ENCODE measurements at places on chromosomes 11 and 22.

- DNase-seq, result no peak
Measured at GRCh38 chr11:37456746-37457145, 858.7 kb upstream of the RAG2 start.

DNA sequence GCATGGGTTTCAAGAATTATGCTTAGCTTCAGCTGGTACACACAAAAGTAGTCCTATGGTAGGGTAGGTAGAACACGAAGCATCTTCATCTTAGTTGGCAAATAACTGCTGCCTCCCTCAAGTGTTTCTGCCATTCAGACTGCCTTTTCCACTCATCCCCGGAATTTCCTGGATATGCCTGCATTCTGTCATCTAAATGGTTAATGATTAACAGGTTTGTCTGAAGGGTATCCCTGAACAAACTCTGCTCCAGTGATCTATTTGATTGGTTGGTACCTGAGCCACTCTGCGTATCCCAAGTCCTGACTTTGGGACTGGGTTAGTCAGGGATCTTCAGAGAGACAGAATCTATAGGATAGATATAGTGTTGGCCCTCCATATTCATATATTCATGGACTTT is 272.3 kb upstream of the RAG2 start:
- no peak for DNase-seq

DNA sequence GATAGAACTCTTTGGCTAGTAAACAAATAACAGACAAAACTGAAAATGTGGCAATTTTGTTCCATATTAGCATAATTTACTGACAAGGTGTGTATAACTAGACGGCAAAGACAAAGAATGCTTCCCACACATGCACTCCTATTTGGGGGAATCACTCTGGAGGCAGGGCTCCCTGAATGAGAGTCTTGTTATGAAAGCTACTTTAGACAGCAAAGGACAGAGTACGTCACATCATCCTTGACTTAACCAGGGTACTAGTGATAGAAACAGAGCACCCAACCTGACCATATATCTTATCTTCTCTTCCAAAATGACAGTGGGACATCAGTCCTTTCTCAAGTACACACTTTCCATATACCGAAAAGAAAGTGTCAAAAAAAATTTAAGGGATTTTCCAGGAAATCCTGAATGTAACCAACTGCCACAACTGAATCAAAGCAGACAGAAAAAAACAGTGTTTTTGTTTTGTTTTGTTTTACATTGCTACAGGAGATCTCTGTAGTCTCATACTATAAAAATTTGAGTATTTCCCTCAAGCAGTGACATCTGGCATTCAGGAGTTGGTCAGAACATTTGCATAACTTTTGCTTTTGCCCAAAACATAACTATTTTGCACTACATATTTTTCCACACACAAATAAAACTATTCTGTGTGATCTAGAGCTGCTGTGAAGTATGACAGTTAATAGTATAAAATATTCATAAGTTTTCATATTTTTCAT is 98.9 kb downstream of the ARHGAP20 start:
- no peak for DNase-seq

DNA sequence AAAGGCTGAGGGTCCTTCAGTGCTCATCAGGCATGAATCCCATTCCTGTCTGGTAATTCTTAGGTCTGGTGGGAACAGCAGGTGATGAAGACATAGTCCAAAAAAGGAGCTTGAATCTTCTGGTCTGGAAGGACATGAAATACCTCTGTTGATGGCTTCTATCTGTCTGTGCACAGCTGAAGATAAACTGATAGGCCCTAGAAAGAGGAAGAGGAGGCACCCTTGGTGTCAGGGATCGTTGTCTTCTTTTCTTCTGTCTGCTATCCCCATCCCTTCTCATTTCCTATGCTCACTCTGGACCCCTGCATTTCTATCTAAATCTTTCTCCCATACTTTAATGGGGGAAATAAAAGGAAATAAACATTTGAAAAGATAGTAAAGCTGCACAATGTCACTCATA is 9.4 kb downstream of the AGBL2 start:
- no peak for DNase-seq

DNA sequence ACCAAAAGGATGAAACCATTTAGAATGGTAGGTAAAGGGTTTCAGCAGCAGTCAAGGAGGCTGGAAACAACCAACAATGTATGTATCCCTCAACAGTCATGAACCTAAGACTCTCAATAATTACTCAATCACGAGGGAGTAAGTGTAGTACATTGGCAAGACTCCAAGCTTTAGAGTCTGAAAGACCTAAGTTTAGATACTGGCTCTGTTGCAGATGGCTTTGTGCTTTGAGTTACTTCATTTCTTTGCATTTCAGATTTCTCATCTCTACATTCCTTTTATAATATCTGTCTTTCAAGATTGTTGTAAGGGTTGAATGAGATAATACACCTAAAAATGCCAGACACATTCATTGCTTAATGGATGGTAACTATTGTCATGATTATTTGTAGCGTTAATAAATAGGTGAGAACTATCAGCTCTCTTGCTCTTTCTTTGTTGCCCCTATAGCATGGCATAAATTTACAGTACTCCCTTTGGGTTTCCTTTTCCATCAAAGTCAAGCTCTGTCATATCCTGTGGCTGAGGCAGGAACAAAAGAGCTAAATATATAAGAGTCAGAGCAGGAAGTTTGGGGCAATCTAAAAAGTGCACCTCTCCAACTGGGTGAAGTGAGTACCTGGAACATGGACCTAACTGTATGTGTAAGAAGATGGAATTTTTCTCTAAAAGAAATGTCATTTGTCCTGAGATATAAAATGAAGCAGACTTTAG is 228.2 kb upstream of the ZC3H12C start:
- DNase-seq, result no peak

- no peak for DNase-seq
Measured at GRCh38 chr11:44681698-44682097, 45.1 kb upstream of the TSPAN18 start.

- no peak for DNase-seq
Measured at GRCh38 chr11:58979222-58979621, 39.9 kb downstream of the GLYATL1 start.

- no peak for DNase-seq
Measured at GRCh38 chr22:36239150-36239400, 252 bp downstream of the APOL2 start.

- no peak for DNase-seq
Measured at GRCh38 chr22:28002181-28002700, 83.2 kb upstream of the PITPNB start.

DNA sequence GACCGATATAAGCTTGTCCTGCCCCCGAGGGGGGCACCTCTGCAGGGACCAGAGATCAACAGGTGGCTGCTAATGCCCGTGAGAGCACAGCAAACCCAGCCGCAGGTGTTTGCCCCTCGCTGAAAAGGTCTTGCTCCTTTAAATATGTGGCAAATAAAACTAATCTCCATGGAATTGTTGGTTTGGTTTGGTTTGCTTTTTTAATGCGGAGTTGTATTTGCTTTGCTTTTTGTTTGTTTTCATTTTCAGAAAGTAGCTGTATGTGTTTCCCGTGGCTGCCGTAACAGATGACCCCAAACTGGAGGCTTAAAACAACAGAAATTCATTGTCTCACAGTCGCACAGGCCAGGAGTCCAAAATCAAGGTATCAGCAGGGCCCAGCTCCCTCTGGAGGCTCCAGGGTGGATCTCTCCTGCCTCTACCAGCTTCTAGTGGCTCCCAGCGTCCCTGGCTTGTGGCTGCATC is 93.0 kb downstream of the CELSR1 start:
- no peak for DNase-seq

DNA sequence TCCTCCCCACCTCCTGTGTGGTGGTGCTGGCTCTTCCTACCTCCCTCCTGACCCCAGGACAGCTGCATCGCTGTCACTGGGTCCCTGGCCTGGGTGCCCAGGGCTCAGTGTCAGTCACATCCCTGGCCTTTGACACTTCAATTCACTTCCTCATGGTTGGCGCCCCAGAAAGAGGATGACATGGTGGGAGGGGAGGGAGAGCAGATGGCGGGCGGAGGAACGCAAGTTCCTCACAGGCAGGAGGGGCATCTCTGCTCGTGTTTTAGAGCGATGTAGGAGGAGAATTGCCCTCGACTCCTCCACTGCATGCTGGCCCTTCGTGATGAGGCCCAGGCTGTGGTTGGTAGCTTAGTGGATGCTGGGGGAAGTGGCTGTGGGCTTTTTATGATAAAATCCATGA is 35.1 kb upstream of the KRTAP5-7 start:
- no peak for DNase-seq

GRCh38 chr22:36246718-36247117 is 6.2 kb upstream of the APOL1 start:
- no peak for DNase-seq

GRCh38 chr22:33920197-33920540 is at the start of gene LARGE1:
LARGE1 (minus strand) TSS chr22:33920476.
- peak; percentile 31 for DNase-seq

DNA sequence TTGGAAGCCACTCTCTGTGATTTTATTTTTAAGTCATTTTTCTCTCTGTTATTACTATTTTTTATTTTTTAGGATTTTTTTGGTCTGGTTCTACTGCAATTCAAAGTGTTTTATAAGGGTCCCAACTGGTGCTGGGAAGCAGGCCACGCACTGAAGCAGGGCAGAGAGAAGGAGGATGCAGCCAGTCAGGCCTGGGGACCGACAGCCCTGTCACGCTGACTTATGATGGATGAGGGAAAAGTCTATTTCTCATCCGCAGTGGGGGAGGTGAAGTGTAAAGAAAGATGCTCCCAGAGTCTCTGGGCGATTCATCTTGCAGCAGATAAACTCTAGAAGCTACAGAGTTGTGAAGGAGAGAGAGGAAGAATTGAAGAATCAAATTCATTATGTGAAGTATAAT is 191.6 kb downstream of the NTM start:
- DNase-seq, result no peak

- no peak for DNase-seq
Measured at GRCh38 chr11:11142430-11142829, 210.6 kb downstream of the CSNK2A3 start.

DNA sequence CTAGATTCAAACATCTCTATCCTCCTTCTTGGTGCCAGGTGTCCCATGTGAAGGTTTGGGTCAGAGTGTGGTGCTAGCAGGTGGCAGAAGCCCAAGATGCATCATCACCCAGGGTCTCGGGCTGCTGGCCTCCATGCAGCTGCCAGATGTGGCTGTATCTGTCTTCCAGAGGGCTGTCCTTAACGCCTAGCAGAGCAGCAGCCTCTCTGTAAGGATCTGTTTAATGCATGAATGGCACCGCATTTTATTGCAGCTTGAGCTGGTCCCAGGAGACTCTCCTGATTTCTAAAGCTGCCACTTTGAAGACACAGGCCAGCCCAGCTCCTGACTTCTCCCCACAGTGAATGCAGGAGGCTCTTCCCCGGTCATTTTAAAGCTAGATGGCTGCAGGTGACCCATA is 26.3 kb downstream of the SLC1A2 start:
- no peak for DNase-seq

DNA sequence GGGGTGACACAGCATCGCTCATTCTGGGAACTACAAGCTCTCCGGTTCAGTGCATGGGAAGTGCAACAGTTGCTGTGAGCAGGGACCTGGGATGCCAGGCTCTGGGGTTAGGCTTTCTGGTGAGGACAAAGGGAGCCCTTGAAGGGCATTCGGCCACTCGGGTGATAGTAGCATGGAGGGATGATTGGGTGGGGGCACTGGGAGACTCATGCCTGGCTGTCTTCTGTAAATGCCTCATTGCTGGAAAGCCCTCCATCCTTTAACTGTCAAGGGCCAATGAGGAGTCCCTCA is 9.9 kb downstream of the OAF start:
- DNase-seq, result peak; percentile 42

DNA sequence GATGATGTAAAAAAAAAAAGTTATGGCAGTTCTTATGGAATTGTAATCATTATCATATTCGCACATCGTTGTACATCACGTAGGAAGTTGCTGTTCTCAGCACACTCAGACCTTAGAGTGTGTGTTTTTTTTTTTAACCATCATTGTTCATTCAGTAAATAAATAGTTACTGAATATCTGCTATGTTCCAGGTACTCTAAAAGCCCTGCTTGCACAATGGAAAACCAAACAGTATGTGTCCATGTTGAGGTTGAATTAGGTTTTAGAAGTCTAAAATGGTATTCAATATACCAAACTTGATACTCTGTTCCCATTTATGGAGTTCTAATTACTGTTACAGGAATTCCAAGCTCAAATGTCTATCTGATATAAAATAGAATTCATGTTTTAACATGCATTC is 41.2 kb downstream of the PDHX start:
- no peak for DNase-seq
